ENCODE measurements at places on chromosomes 3 and 15.

DNA sequence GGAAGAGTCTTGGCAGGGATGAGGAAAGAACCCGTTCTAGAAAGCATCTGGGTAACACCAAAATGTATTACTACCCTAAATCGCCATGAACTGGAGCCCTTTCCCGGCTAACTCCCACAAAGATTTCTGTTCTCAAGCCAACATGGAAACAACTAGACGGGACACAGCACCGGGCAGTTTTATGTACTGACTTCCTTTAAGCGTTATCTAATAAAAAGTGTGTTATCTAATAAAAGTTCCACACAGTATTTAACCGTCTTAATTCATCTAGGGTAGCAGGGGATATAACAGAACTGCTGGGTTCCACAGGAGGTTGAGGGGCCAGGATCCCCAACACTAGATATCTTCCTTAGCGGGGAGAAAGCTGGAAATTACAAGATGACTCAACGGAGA lies 347 bp upstream of the C3orf62 start:
- no peak for DNase-seq

DNA sequence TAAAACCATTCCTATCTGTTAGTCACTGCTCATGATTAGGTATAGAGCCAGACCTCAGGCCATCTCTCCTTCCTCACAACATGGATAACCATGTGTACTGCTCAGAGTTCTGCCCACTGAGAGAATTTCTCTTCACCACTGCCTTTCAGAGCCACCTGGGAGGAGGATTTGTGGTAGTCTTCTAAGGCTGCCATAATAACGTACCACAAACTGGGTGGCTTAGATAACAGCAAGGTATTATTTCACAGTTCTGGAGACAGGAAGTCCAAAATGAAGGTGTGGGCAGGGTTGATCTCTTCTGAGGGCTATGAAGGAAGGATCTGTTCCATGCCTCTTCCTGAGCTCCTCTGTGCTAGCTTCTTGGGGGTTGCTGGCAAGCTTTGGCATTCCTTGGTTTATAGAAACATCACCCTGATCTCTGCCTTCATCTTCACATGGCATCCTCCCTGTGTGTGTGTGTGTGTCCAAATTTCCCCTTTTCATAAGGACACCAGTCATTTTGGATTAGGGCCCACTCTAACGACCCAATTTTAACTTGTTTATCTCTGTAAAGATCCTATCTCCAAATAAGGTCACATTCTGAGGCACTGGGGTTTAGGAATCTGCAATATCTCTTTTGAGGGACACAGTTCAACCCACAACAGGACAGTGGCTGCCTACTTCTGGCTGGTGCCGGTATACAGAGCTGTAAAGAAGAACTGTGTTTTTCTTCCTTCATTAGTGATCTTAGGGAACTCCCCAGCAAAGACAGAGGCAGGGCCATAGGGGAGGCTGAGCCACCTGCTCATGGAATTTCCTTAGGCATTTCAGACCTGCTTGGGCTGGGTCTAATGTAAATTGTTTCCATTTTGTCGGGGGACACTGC lies 42.1 kb upstream of the NOX5 start:
- no peak for DNase-seq

DNA sequence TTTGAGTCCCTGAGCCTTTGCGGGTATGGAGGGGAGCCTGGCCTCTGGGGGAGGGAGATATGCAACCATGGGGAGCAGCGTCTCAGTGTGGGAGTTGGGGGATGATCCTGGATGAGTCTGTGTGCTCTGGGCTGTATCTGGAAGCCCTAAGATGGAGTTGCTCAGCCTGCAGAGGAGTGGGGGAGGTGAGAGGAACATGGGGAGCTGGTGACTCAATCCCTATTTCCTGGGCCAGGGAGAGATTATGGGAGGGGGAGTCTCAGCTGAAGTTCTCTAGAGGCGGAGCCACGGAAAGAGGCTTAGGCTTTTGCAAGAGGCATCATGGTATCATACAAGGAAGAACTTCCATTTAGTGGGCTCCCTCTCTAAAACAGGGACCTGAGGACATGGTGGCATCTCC lies 59.5 kb upstream of the TMEM115 start:
- peak; percentile 72 for DNase-seq

DNA sequence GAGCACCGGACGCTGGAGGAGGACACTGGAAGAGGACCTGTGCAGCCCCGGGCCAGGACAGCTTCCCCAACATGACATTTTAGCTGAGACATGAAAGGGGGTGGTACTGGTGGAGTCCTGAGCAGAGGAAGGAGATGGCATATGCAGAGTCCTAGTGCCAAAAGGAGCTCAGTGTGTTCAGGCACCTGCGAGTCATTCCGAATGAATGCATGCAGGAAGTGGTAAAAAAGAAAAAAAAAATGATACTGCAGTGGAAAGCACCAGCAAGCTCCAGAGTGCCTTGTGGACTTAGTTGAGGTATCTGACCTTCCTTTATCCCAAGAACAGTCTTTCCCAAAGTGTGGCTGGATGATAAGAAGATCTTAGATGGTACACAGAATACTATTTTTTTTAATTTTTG lies 6.6 kb upstream of the ZNF148 start:
- DNase-seq, result no peak

- no peak for DNase-seq
Observed at GRCh38 chr15:30940359-30940758, 36.6 kb downstream of the FAN1 start.

DNA sequence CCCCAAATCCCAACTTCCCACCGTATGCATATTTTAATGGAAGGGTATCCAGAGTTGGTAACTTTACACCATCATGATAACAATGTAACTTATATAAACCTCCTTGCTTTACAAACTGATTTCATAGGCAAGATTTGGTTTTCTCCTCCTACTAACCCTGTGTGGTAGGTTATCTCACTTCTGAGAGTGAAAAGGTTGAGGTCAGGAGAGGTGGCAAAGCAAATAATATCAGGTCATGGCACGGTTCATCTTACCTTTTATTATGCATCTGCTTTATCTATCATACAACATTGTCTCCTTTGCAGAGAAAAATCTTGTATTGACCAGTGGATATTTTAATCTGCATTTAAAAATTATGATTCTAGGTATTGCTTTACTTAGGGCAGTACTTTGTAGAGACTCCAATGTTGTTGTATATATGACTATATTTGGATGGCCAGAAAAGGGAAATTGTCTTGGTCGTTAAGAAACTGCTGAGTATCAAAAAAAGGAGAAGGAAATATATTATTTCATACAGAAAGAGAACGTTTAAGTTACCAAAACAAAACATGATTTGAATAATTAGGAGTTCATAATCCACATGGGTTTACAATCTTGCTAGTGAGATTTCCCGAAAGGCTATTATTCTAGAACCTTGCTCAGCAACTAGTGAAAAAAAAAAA lies 30.4 kb downstream of the NFKBIZ start:
- DNase-seq, result no peak

GRCh38 chr3:189632242-189632641 lies 1.1 kb downstream of the TP63 start:
- DNase-seq, result no peak

DNA sequence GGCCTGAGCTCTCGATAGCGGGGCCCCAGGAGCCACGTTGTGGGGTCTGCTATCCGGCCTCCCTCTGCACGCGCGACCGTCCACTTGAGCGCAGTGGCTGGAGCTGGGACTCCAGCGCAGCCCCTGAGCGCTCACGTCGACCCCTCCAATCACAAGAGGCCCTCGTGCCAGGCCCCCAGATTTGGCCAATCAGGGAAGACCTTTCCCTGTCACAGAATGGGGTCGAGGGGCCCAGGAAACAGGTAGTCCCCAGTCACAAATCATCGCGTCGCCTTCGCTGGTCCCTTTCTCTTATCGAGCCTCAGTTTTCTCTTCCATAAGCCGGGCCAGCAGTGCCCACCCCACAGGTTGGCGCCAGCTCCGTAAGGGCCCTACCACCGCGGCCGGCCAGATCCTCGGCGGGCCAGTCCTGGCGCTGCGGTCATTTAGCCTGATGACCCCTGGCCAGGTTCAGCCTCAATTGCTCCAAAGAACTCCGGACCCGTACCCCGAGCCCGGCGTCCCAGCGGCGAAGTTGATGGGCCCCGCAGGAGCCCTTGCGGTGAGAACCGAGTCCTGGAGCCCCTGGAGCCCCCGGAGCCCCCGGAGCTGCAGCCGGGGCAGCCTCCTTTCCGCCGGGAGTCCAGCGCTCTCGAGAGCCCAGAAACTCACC lies 435 bp downstream of the ALDH1L1 start:
- peak; percentile 44 for DNase-seq

DNA sequence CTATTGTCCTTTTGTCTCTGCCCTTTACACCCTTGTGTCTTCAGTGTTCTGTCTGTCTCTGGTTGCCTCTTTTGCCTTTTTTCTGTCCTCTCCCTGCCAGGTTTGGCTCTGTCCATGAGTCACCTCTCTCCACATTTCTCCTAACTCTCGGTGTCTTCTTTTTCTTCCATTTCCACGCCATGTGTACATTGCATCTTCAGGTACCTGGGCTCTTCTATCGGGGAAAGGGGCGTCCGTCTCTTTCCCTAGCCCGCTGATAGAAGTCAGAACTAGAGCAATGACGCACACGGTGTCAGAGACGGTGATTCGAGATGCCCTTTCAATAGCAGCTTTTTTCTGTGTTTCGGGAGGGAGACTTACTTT lies 641 bp downstream of the OPA1 start:
- peak; percentile 12 for DNase-seq

GRCh38 chr3:71104976-71105375 lies 478.6 kb downstream of the FOXP1 start:
- DNase-seq, result no peak

GRCh38 chr15:46293550-46293949 lies 658.7 kb downstream of the SQOR start:
- DNase-seq, result no peak

GRCh38 chr15:68695061-68695595 lies 116.3 kb downstream of the CORO2B start:
- no peak for DNase-seq

- no peak for DNase-seq
Observed at GRCh38 chr3:63975723-63976122, 47.6 kb downstream of the PSMD6 start.

- no peak for DNase-seq
Observed at GRCh38 chr3:279325-279724, 82.8 kb downstream of the CHL1 start.

DNA sequence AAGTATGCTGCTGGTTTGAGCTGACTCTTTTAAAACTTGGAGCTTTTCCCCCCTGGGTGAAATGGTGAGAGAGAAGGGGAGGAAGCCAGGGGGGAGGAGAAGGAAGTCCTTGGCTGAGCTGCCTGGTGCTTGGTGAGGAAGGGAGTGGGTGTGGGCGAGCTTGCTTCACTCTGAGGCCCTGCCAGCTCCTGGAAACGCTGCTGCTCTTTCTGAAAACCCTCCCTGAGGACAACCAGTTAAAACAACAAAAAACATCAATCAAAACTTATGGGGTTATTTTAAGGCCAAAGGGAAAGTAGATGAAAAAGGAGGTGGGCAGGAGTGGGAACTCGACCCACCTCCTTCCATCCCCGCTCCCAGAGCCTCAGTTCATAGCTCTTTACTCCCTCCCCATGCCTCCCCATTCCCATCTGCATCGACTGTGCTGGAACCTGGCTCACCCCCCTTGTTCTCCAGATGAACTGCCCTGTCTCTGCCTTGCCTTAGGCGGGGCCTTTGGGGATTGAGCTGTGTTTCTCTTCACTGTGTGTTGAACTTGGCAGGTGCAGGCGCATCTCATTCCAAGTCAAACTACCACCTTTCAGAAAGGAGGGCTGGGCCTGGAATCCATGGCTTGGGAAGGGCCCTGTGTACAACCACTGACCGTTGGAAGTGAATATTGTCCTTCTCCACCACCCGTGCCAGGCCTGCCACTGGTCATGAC lies 166.1 kb downstream of the ZNF621 start:
- no peak for DNase-seq

DNA sequence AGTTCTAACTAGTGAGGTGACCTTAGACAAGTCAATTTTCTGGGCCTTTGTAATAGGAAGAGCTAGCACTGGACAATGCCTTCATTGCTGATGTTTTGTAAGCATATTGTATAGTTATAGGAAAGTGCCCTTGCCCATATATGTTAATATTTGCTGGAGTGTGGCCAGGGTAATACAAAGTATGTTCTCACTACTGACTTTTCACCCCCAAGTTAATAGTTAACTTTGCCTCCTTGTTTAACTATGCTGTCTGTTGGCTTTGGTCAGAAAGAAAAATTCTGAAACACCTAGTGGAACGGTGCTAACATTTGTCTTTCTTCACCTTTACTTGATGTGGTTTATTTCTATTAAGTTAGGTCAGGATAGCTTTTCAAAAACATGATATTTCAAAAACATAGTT lies 287.4 kb upstream of the CTNNB1 start:
- no peak for DNase-seq

- DNase-seq, result no peak
Observed at GRCh38 chr15:98599909-98600691, 48.2 kb upstream of the IGF1R start.

DNA sequence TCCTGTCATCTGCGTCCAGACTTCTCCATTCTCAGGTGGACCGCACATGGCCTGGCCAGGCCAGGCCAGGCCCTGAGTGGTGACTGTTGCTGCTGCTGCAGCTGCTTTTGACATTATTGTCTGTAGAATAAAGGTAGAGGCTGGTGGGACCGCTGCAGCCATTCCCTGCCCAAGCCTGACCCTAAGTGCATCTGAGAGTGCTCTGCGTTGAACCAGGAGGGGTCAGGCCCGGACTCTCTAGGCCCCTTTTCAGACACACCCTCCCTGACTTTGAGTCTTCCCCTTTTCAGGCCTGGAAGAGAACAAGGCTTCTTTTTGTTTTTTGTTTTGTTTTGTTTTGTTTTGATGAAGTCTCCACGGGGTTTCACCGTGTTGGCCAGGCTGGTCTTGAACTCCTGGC lies 54.6 kb upstream of the FLNB start:
- no peak for DNase-seq

GRCh38 chr3:177284383-177284881 lies 87.2 kb upstream of the TBL1XR1 start:
- DNase-seq, result peak; percentile 48

- no peak for DNase-seq
Observed at GRCh38 chr3:124919756-124920155, 14.8 kb downstream of the MUC13 start.

DNA sequence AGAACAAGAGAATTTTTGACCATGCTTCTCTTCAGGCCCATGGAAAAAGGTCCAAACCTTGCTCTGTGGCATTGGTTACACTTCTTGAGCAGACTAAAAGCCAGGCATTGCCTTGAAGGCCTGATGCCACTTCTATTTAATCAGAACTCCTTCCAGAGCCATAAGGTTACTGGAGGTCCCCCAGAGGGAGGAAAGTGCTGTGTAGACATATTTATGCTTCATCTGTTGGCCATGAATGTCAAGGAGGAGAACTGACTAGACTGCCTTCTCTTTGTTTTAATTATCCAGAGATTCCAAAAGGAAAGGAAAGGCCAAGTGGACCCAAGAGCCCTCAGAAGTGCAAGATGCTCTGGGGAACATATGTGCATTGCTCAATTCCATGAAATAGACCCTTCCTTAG lies 292.6 kb upstream of the NR2E3 start:
- no peak for DNase-seq

DNA sequence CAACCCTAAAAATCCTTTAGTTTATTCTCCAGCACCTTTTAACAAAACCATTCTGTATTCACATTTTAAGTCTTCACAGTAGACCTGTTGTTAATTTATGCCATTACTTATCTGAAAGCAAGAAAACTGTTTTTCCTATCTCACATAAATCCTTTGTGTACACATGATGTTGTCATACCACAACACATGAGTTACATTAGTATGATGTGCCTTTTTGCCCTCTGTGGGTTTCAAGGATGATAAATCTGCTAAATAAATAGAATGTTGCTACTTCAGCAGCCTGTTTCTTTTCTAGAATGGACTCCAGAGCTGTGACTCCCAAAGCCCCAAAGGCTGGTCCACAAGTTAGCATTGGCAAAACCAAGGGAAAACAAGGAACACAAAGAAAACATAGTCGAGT lies 151.6 kb downstream of the SERPINI1 start:
- no peak for DNase-seq
